CD4-positive, alpha-beta T cell treated with Interferon alpha-2 for 1 hour (primary cell): ENCODE measurements at places on chromosomes 7 and 10.

- no peak for DNase-seq
These were observed 639.0 kb downstream of the AUTS2 start for GRCh38 chr7:70237256-70237655.

DNA sequence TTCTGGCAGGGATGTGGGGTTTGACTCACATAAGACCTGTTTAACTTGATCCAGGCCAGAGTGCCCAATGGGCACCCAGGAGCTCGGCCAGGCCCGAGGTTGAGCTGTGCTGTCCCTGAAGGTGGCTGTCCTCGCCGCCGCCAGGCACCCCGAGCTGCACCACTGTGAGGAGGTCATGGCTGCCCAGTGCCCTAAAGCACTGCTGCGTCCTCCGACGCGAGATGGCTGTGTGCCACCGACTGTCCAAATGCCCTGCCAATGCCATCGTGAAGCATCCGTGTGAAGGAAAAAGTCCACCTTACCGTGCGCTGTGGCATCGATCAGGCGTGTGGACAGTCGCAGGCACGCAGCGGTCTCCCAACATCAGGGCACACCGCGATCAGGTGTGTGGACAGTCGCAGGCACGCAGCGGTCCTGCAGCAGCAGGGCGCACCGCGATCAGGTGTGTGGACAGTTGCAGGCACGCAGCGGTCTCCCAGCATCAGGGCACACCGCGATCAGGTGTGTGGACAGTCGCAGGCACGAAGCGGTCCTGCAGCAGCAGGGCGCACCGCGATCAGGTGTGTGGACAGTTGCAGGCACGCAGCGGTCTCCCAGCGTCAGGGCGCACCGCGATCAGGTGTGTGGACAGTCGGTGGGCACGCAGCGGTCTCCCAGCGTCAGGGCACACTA lies 120.3 kb downstream of the VIPR2 start:
- DNase-seq = no peak

- no peak for DNase-seq
These were observed 359.8 kb upstream of the KLF6 start for GRCh38 chr10:4144817-4145216.

DNA sequence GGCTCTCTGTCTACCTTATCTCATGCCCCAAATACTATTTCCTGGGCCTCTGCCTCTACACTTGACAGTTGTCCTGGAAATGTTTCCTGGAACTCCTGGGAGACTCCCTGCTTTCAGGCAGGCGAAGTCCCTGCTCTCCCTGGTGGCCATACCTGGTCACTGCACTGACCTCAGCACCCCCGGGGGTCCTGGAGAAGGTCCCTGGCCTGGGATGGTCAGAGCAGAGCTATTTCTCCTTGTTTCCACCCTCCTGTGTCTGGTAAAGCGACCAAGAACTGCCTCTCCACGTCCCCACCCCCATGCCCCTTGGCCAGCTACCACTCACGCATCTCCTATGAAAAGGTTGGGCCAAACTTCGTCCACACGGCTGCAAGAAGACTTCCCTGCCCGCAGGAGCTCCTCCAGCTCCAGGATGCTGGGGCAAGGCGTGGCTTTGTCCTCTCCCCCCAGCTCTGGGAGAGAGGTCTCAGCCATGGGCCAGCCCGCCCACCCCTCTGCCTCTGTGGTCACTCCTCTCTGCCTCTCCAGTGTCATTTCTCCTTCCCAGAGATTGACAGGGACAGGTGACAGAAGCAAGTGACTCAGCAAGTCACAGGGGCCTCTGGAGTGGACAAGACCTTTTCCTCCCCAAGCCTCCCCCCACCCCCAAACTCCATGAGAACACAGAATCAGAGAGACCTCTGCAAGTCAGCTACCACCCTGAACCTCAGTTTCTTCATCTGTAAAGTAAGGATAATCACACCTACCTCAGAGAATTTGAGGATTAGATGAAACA lies 2.6 kb upstream of the SAMD8 start:
- DNase-seq = no peak

DNA sequence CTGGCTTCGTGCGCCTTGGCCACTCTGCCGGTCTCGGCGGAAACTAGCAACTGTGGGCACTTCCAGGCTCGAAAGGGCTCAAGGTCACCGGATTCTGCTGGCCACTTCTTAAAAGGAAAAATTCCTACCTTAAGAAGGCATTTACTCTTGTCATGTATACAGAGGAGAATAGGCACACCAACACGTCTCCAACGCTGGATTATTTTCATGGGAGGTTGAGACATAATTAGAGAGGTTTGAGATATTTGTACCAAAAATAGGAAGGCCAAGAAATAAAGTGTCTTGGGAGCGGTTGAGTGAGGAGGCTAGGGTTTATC lies 4.5 kb upstream of the CYP26A1 start:
- DNase-seq = no peak

DNA sequence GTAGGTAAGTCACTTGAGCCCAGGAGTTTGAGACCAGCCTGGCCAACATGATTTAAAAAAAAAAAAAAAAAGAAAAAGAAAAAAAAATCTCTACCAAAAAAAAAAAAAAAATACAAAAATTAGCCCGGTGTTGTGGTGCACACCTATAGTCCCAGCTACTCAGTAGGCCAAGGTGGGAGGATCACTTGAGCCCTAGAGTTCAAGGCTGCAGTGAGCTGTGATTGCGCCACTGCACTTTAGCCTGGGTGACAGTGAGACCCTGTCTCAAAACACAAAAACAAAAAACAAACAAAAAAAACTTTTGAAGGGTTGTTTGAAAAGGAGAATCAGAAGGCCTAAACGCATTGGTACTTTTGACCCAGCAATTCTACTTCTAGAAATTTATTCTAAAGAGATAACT lies 13.7 kb downstream of the TLL2 start:
- DNase-seq = no peak

DNA sequence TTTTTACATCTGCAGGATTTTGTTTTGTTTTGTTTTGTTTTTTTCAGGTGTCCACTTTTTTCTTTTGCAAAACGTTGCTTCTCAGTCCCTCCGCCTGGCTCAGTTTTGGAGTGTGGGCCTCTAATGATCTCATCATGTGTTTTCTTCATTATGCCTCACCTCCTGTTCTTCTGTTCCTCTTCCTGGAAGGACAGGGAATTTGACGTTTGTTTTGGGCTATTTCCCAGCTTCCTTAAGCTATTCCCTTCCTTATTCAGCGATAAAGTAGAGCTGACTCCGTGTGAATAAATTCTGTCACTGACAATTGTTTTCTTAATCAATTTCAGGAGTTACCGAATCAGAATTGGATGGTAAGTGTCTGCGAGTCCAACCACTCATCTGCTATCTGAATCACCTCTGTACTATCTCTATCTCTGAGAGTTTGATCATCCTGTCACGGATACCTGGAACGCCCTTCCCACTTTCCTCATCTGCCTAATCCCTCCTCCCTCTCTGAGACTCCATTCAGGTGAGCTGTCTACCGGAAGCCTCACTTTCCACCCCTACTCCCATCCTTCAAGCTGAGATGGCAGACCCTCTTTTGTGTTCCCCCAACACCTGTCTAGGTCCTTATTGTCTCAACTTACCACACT lies 218.4 kb downstream of the GATA3 start:
- DNase-seq = no peak

DNA sequence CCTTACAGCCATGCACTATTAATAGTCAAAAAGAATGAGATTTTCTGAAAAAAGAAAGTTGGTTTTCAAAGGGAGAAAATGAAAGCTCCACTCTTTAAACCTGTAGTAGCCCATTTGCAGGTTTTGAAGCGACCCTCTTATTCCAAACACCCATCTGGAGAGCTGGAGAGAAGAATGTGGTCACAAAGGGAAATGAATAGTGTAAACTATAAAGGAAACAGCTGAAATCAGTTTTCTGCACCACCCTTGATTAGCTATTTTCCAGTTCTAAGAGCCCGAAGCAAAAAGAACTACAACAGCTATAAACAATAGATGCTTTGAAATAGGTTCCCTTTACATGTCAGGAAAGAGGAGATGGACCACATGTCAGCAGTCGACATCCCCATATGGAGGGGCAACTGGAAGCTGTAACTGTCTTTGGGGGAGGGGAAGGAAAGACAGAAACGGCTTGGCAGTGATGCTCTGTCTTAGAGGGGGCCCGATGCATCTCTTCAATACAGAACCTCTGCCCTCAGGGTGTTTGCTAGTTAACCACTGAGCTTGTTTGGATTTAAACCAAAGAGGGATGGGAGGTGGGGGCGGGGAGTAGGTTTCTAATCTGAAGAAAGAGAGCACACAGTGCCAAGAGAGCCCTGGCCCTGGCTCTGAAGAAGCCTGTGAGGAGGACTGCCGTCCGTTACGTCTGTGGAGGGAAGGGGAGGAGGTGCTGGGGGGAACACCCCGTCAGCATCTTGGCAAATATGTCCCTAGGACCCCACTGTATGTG lies 55.3 kb downstream of the CPVL start:
- peak; percentile 3 for DNase-seq

DNA sequence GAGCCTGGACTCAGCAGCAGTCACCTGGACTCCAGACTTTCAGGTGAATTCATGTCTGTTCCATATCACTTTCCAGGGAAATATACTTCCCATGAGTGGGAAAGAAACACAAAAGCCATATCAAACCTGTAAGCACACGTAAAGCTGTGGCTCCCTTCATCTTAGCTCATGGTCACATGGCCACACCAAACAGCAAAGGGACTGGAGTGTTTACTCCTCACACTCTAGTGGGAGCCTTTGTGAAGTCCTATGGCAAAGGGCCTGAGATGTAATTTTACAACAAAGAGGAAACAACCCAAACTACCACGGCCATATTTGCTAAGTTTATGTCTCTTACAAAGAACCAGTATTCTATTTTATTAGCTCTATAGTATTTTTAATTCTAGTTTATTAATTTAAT lies 16.3 kb downstream of the SFTPA1 start:
- DNase-seq = no peak

DNA sequence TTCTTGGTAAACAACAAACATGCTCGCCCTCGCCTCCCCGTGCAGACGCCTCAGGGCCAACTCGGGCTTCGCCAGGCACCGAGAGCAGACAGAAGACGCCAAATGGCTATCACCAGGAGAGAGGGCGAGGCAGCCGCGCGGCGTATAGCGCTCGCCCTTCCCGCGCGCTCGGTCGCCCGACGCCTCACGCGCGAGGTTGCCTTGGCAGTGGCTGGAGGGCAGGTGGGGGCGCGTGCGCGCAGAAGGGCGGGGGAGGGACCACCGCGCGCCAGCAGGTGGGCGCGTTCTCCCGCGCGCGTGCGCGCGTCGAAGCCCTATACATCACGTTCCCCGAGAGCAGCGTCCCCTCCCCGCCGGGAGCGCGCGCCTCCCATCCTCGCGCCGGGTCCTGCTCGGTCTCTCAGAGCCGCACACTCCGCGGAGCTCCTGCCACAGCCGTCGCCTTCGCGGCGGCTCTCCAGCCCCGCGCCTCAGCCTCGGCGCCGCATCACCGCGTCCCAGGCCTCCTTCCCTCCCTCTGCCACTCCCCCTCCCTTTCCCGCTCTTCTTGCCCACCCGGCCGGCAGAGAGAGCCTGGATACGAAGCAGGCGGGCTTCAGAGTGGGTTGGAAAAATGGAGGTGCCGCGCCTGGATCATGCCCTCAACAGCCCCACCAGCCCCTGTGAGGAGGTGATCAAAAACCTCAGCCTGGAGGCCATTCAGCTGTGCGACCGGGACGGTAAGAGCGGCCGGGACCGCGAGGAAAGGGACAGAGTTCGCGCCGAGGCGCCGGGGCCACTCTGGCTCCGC lies at the start of gene PHYHIPL:
Gene PHYHIPL (plus strand): TSS at position 403 of the 790 bp plus-strand sequence. CDS start 211 bp downstream, at position 614.
- DNase-seq = no peak

DNA sequence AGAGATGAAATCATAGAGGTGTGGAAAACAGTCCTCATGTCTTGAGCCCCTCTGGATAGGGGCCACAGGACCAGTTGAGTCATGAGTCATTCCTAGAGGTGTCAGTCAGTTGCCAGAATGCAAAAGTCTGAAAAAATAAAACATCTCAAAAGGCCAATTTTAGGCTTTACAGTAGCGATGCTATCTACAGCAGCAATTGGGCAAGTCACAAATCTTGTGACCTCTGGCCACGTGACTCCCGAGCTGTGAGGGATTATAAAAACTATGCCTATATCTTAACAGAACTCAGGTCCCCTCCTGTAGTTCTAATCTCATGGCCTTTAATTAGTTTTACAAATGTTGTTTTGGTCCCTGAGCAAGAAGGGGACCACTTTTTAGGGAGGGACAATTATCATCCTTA lies 15.6 kb upstream of the TAS2R41 start:
- DNase-seq = no peak
